GM13977 (cell line): ENCODE measurements at places on chromosomes 7 and 10.

GRCh38 chr7:25906003-25906402, 246.0 kb upstream of the NFE2L3 start:
- DNase-seq: no peak

DNA sequence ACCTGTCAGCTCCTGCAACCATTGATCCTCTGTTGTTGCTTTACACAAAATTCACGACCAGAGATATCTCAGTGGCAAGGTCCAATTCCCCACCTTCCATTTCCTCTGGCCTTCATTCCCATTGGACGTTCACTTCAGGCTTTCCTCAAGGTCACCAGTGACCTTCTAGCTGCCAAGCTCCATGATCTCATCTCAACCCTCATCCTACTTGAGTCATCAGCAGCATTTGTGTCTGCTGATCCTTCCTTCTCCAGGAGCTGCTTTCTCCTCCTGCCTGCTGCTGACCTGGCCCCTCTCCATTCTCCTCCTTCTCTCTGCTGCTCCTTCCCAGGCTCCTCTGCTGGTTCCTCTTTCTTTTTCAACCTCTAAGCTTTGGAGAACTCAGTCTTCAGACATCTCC, 66.2 kb upstream of the C10orf90 start:
- DNase-seq: no peak

DNA sequence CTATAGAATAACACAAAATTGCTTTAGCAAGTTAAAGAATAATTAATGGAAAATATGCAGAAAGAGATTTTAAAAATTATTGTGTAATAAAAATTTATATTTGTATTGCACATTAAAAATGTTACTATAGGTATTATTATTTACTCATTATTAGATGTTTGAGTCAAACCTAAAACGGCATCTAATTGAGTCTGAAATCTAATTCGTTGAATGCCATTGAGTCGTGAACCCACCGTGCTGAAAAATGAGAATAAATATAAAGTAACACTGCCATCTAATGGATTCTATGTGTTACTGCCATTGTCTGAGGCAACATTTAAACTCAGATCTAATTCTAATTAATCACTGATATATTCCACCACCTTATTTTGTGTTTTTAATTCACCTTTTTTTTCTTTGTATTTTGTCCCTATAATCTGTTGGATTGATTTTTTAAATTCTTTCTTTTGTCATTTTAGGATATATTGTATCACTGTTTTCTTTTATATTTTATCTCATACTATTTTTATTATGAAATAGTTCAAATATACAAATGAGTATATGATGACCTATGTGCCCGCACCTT, 62.2 kb downstream of the SAMD9 start:
- DNase-seq: peak; percentile 62

GRCh38 chr10:118998183-118998582, 31.3 kb upstream of the NANOS1 start:
- DNase-seq: no peak

DNA sequence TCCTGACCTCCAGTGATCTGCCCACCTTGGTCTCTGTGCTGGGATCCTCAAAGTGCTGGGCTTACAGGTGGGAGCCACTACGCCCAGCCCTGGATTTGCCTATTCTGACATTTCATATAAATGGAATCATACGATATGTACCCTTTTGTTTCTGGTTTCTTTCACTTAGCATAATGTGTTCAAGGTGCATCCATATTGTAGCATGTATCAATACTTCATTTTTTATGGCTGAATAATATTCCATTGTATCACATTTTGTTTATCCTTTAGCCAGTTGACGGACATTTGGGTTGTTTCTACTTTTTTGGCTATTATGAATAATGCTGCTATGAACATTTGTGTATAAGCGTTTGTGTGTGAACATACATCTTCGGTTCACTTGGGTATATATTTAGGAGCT, 4.8 kb upstream of the HILPDA start:
- no peak for DNase-seq

DNA sequence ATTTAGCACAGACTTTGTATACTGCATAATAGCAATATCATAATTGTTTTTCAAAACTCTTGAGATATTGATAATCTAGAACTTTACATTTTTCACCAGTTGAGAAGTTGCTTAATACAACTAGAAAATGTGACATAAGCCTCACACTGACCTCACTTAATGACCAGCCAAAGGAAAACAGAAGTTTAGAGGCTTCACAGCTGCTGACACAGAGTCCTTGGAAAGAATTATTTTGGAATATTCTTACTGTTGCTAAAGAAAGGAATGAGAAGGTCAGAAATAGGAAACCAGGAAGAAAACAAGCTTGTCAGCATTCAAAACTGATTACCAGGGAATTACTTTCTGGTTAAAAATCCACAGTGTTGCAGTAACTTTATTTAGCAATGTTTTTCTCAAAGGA, 35.5 kb upstream of the WASL start:
- no peak for DNase-seq

DNA sequence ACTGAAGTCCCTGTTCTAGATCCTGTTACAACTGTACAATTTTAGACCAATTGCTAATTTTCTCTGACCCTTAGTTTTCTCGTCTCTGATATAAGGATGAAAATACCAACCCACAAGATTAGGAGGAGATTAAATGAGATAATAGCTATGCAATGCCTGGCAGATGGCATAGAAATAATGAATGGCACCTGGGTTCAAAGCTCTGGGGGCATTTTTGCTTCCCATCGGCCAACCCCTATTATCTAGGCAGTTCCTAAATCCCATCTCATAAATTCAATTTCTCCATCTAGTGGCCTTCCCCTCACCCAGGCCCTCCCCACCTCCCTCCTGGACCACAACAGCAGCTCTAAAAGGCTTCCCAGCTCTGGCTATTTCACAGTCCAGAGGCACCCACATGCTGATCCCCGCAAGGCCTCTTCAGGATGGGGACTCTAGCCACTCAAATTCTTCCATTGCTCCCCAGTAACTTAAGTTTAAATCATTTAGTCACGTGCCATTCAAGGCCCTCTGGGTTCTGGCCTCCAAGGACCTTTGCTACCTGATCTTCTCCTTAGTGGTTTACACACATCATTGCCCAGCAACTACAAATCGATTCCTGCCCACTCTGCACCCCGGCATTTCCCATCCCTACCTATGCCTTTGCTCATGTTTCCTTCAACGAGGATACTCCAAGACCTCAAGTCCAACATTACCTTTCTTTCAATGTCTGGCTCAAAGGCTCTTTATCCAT, 202.4 kb upstream of the KLF14 start:
- DNase-seq: no peak

DNA sequence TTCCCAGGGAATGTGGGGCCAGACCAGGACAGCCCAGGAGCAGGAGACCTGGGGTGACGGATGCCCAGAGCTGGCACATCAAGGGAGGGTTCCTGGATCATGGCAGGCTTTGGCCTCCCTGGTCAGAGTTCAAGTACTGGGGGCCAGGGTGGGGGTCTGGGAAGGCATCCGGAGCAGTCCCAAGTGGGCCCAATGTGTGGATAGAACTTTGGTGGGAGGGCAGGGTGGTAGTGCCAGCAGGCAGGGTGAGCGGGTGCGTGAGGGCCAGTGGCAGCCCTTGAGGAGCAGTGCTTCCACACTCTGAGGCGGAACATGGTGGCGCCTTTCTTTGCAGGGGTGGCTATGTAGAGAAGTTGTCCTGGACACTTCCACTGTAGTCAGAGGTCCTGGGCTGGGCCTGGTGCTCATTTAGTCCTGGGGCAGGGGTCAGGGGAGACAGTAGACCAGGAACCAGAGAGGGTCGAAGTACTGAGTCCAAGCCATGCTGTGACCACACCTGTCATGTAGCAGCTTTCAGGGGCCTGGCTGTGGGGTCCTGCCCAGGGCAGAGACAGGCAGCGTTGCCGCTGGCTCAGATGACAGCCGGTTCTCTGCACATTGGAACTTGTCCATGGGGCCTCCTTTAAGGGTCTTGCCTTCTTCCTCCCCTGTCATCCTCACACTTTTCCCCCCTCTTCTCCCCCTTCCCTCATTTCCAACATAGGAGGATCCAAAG, 22.2 kb upstream of the CSGALNACT2 start:
- DNase-seq: no peak

DNA sequence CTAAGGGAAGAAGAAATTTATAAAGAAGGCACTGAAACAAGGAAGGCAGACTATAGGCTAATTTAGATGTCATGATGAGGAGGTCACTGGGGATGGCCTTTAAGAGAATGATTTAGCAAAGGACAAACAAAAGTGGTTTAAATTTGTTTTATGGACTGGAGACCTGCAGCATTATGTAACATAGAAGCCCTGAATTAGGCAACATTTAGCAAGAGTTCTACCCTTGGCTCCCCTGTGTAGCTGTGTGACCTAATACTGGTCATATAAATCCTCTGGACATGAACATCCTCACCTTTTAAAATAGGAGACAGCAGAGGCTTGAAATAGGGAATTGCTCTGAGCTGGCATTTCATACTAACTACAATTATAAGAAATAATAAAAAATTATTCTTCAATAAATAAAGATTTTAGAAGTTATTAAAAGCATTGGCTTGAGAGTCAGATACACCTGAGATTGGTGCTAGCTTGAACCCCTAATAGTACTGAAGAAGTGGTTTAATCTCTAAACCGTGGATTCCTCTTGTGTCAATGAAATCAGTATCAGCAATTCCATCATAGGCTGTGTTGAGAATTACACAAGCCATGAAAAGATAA, 48.9 kb downstream of the RNLS start:
- no peak for DNase-seq
